Foreskin melanocyte (primary cell): ENCODE measurements at places on chromosomes 16 and 17.
A peak's percentile ranks its signal among the peaks of the same experiment; 100 is the strongest.

GRCh38 chr17:76735586-76736348 is 1.4 kb downstream of the SRSF2 start:
- DNase-seq, result no peak

GRCh38 chr17:27206447-27206846 is 87.5 kb upstream of the WSB1 start:
- DNase-seq, result peak; percentile 42

DNA sequence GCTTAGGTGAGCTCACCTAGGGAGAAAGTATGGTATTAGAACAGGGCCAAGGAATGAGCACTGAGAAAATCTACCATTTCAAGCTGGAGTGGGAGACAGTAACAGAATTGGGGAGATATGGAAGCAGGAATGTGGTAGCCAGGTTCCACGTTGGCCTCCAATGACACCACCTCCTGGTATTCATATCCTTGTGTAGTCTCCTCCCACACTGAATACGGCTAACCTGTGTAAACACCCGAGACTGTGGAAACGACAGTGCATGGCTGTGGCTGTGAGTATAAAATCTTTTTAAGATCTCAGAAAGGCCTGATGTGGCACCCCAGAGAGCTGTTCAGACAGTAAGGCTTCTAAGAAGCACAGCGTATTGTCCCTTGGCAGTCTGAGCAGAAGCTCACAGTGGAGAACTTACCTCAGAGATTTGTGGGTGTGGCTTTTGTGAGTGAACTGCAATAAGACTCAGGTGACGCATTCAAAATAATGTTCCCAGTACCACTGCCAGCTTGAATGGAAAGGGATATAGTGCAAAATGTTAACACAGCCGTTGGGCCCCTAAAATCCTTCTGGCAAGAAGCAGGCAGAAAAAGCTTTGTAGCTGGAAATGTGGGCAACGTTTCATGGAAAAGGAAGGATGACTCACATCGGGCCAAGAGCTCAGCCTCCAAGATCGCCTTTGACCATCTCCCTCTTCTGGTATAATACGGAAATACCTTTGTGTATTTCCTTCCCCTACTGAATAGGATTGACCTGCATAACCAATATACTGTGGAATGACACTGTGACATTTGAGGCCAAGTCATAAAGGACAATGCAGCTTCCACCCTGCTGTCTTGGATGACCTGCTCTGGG is 14.4 kb downstream of the SDR42E1 start:
- peak; percentile 45 for DNase-seq

DNA sequence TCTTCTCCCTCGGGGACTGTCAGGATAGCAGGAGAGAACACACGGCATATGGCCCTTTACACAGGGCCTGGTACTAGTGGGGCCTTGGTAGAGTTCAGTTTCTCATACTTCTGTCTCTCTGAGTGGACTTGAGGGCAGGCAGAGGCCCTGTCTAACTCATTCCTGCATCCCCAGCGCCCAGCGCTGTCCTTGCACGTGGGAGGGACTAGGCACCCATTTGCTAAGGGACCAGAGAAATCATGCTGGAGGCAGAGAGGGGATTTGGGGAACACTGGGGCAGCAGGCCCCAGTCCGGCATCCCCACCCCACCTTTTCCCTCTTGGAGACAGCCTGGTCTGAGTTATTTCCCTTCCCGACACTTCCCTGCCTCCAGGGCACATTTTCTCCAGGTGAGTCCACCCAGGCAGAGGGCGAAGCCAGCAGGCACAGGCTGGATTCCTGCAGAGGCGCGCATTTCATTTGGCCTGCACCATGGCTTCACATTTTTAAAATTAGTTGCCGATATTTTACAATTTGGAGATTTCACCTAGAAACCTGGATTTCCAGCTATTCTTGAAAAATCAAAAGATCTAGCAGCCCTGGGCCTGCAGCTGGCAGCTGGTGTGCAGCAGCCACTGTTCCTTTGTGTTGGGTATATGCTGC is 9.7 kb upstream of the NKD1 start:
- DNase-seq, result no peak

GRCh38 chr17:20096430-20096829 is 87.3 kb downstream of the SPECC1 start:
- no peak for DNase-seq

DNA sequence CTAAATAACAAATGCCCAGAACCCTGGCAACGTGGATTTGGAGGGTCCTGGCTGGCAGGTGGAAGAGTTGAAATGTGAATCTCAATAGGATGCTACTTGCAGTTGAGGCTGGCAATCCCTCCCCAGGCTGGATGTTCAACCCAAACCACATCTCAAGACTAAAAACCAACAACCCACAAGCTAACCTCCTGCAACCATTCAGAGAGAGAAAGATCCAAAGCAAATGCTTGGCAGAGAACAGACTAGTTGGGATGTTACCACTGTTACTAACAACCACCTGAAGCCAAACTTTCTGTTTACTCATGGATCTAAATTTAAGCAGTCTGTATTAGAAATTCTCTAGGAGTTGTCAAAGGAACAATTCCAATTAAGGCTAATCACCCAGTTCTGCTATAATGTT is 27.9 kb downstream of the SMG6 start:
- DNase-seq, result no peak

DNA sequence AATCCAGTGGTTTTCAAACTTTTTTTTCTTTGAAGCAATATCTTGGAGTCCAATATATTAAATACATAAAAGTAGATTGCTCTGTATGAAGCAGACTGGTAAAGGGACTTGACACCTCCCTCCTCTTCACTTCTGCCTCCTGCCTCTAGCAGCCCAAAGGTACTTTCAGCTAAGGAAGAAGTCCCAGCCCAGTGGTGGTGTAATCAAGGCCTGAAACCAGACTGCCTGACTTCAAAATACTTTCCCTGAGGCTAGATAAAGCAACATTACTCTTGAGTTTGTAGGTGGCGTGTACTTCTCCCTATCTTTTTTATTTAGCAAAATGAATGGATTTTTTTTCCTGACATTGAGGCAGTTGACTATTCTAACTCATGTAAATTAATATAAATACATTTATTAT is 122.4 kb upstream of the TMEM97 start:
- DNase-seq, result no peak

DNA sequence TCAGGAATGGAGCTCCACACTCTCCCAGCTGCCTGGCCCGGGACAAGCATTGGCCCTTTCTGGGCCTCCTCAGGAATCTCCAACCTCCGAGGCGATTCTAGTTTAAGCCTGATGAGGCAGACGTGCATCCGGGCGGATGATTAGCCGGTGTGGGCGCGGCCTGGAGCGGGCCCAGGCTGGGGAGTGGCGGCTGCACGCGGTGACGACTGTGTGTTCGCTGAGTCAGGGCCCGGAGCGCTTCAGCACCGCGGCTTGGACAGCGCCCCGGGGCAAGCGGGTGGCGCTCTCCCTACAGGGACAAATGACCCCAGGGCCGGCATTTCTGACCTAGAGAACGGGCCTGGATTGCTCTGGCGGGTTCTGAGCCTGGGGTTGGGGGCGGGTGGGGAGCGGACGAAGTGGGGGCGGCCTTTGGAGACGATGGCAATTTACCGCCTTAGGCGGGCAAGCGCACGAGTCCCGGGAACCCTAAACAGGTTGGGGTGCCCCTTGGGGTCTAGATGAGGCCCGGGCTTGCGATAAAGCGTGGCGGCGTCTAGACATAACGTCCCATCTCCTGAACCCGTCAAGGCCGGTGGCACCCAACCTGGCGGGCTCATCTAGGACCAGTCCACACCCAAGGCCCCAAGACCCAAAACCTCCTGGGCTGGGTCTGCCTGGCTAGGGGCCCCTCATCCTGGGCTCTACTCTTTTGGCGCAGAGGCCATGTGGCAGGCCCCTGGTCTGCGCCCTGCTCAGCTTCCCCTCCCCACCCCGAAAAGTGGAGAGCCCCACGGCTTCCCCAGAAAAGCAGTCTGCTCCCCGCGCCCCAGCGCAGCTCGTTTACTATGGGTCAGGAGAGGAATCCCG is 22.3 kb upstream of the ZNHIT3 start:
- DNase-seq, result peak; percentile 64

DNA sequence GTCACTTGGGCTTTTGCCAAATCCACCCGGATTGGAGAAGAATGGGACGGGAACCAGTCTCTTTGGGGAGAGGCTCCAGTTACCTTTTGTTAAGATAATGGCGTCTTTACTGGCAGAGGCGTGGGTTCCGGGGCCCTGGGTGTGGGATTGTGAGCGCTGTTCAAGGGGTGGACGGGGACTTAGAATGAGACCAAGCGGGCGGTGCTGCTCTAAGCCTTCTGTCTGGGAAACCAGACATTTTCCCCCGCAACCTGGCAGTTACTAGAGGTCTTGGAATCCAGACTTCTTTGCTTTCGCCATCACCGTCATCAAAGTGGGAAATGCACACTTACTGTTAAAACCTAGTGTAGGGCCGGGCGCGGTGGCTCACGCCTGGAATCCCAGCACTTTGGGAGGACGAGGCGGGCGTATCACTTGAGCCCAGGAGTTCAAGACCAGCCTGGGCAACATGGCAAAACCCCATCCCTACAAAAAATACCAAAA is 706 bp downstream of the TEN1 start:
- no peak for DNase-seq

- no peak for DNase-seq
Measured at GRCh38 chr17:28977659-28978355, 26.5 kb upstream of the PHF12 start.

GRCh38 chr17:73952480-73953205 is 250.8 kb upstream of the RPL38 start:
- no peak for DNase-seq

DNA sequence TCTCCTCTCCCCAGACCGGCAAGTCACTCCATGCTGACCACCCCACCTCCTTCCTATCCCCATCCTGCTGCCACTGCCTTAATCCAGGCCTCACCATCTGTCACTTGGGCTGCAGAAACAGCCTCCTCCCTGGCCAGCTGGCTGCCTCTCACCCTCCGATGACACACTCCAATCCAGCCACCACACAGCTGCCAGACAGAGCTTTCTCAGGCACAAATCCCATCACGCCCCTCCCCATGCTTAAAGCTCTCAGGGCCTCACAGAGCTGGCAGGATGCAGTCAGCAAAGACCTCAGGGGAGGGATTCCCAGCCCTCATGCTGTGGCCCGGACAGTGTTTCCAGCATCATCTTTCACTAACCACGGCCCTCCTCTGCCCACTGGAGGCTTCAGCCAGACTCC is 13.7 kb downstream of the CAMKK1 start:
- DNase-seq, result no peak

- no peak for DNase-seq
Measured at GRCh38 chr17:76000016-76000754, 470 bp upstream of the CDK3 start.

DNA sequence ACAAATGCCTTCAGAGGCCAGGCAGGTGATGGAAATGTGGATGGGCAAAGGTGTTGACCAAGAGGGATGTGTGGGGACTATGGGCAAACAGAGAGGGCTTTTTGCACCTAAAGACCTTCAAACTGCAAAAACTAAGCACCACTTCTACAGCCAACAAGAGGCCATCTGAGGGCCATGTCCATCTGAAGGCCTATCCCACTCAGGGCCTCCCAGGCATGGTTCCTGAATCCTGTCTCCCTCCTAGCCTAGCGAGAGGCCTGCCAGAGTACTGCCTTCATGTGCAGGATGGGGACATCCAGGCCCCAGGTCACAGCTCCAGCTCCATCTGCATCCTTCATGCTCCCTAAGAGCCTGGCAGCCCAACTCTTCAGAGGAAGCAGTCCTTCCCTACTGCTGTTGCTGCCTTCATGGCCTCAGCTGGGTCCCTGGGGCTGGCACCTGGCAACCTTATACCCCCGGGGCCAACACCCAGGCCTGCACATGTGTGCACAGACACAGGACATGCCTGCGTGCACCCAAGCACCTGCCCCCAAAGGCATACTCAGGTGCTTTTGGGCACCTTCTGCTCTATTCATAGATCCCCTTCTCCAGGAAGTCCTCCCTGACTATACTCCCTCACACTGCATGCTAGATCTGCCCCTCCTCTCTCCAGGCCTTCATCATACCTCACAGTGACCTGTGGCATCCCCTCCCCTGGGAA is 95.2 kb downstream of the C16orf78 start:
- no peak for DNase-seq

- DNase-seq, result no peak
Measured at GRCh38 chr17:49707246-49707607, 537 bp downstream of the SLC35B1 start.

- DNase-seq, result no peak
Measured at GRCh38 chr17:58531661-58532554, 17.5 kb upstream of the MTMR4 start.

DNA sequence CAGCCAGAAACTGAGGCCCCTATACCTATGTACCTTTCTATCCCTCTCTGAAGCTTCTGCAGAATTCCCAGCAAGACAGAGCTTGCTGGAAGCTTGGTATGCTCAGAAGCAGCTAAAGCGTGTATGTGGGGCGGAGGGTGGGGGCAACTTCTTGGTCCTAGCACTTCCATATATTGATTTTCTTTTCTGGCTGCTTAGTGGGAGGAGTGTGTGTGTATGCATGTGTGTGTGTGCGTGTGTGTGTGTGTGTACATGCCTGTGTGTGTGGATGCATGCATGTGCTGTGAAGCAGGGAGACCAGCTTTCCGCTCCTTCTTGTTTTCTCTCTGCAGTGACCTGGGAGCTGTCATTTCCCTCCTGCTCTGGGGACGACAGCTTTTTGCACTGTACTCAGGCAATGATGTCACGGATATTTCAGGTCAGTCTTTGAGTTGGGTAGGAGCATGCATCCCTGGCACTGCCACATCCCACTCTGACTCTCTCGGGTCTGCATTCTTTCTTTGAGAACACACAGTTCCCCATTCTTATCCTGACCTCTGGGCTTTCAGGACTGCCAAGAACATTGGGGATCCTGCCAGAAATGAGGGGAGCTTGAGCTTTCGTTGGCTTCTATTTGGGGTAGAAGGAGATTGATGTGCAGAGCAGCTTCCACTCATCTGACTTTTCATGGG is 10.7 kb downstream of the HPR start:
- DNase-seq, result no peak

GRCh38 chr17:81456798-81457197 is 55.8 kb downstream of the ACTG1 start:
- DNase-seq, result peak; percentile 65

- DNase-seq, result no peak
Measured at GRCh38 chr17:8117980-8118768, at the start of gene ALOXE3. TSS of gene ALOXE3 (minus strand) at chr17:8118514. CDS start at chr17:8117990, 524 bp downstream.

DNA sequence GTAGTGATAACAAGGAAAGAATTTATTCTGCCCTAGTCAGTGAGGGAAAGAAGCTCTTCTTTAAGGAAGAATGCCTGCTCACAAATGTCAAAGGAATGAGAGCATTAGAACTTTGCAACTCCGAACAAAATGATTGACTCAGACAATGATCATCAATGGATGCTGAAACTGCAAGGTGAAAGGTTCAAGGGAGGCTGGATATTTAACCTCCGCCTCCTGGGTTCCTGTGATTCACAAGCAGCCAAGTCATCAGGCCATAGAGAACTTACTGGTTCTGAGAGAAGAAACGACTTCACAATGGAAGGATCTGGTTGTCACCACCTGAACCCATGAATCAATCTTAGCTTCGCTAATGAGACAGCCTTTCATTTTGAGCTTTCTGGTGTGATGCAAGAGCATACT is 16.0 kb upstream of the SCNN1B start:
- no peak for DNase-seq

DNA sequence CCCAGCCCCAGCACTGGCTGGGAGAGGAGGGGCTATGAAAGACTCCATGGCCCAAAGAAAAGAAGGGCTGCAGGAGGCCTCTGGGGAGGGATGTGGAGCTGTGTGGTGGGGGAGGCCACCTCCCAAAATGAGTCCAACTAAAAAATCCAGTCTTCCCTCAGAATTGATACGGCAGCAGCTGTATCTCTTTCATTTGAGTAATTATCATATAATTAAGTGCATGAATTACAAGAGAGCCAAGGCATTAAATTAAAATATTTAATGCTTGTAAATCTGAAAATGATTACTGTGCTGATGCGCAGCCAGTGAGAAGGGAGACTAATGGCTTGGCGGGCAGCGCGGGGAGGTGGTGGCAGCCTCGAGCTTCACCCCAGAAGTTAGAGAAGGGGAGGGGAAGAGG is 192.8 kb downstream of the C16orf78 start:
- no peak for DNase-seq

- DNase-seq, result no peak
Measured at GRCh38 chr16:84867696-84868095, 47.9 kb downstream of the CRISPLD2 start.
